ENCODE measurements at places on chromosomes 12 and 14. TPM values are rescaled to one million over a fixed set of nuclear protein-coding genes. Genes with fewer than 3 reads are reported as not detected.

KCNA1 gene
- polyA plus RNA-seq, result 11.6 TPM

SLC5A8 gene
- 0.12 TPM for polyA plus RNA-seq

PTPRQ gene
- polyA plus RNA-seq, result not detected

CPNE6 gene
- polyA plus RNA-seq, result 2.3 TPM

GSC gene
- not detected for polyA plus RNA-seq

BCL2L2 gene
- 35.8 TPM for polyA plus RNA-seq

CNOT2 gene
- 144 TPM for polyA plus RNA-seq

CNTN1 gene
- polyA plus RNA-seq, result 101 TPM

SIX6 gene
- polyA plus RNA-seq, result not detected

FGF6 gene
- not detected for polyA plus RNA-seq

IKBIP gene
- 5.6 TPM for polyA plus RNA-seq

TAS2R46 gene
- not detected for polyA plus RNA-seq

KRT6C gene
- not detected for polyA plus RNA-seq

AMDHD1 gene
- polyA plus RNA-seq, result 0.20 TPM

CAMKK2 gene
- polyA plus RNA-seq, result 29.2 TPM

RGS6 gene
- 2.1 TPM for polyA plus RNA-seq

CLEC4D gene
- polyA plus RNA-seq, result not detected

ADAM20 gene
- polyA plus RNA-seq, result 0.74 TPM

LUM gene
- polyA plus RNA-seq, result 0.20 TPM

ERBB3 gene
- 0.78 TPM for polyA plus RNA-seq

PLBD1 gene
- polyA plus RNA-seq, result not detected

KERA gene
- polyA plus RNA-seq, result not detected

TEX22 gene
- not detected for polyA plus RNA-seq

ESPL1 gene
- 0.33 TPM for polyA plus RNA-seq

SAMD15 gene
- polyA plus RNA-seq, result 2.8 TPM

GSG1 gene
- polyA plus RNA-seq, result 3.2 TPM

ZNF410 gene
- 73.7 TPM for polyA plus RNA-seq

BMP4 gene
- polyA plus RNA-seq, result 2.5 TPM

SEC23A gene
- 107 TPM for polyA plus RNA-seq

IAPP gene
- polyA plus RNA-seq, result not detected

WNT1 gene
- polyA plus RNA-seq, result not detected

DAO gene
- not detected for polyA plus RNA-seq

SOAT2 gene
- not detected for polyA plus RNA-seq

FOXM1 gene
- polyA plus RNA-seq, result 0.31 TPM

MYF6 gene
- not detected for polyA plus RNA-seq

LHX5 gene
- 2.0 TPM for polyA plus RNA-seq

SMCO2 gene
- polyA plus RNA-seq, result 2.4 TPM

TAS2R31 gene
- polyA plus RNA-seq, result 4.0 TPM

FANCM gene
- 5.0 TPM for polyA plus RNA-seq

FIGNL2 gene
- polyA plus RNA-seq, result 0.21 TPM

C12orf60 gene
- polyA plus RNA-seq, result 3.8 TPM

SMARCC2 gene
- 93.2 TPM for polyA plus RNA-seq

AKAP3 gene
- polyA plus RNA-seq, result 1.6 TPM

Data from neural cell (in vitro differentiated cells).